ENCODE measurements at places on chromosomes 7 and 10. TPM values are rescaled to one million over a fixed set of nuclear protein-coding genes. Genes with fewer than 3 reads are reported as not detected.

Gene CPEB3
- polyA plus RNA-seq: 2.3 TPM

Gene PARD3
- 63.3 TPM for polyA plus RNA-seq

Gene KEL
- polyA plus RNA-seq: 3.8 TPM

Gene FAM237B
- polyA plus RNA-seq: 0.30 TPM

Gene TSPAN12
- 18.1 TPM for polyA plus RNA-seq

All from left renal pelvis (tissue), 4 donors.